CD4-positive, alpha-beta T cell treated with Interleukin-17A for 4 hours (primary cell): ENCODE measurements at places on chromosomes 4 and X.

DNA sequence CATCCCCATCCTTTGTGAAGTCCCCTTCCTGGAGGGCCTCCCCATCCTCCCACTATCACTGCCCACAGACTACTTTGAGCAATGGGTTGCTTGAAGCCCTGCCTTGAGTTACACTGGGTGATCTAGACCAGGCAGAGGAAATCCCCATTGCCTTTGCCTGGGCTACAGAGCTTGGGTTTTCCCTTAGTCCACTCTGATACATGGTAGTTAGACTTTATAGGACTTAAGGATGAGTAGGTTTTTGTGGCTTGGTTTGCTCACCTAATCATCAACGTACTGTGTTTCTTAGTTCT lies 56.6 kb downstream of the TMEM131L start:
- no peak for DNase-seq

DNA sequence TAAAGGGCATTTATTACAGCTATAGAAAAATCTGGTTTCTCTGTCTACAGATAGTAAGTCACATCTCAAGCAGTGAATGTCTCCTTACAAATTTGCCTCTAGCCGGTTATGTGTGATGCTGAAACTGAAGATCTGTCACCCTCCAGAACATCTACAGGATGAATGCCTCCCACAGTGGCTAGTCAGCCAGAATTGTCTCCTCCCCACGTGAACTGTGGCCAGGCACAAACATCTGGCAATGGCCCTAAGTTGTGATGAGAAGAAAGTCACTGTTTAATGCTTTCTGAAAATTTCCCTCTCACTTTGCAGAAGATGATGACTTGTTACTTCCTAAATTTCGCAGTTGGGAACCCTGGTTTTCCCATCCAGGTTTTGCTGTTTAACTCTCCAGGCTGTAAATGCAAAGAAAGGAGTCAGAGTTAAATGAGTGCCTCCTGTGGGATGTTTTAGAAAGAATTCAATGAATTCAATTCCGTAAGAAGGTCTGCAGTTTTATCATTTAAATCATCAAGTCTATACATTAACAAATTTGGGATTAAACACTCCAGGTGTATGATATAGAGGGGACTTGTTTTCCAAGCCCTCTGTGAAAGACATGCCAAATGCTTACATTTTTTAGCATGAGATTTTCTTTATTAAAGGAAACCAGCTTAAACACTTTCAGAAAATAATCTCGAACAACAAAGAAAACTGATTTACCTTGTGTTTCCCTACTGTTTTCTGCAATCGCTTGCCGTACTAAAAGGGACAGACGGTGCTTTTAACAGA lies 55.4 kb upstream of the TLR3 start:
- DNase-seq, result no peak

DNA sequence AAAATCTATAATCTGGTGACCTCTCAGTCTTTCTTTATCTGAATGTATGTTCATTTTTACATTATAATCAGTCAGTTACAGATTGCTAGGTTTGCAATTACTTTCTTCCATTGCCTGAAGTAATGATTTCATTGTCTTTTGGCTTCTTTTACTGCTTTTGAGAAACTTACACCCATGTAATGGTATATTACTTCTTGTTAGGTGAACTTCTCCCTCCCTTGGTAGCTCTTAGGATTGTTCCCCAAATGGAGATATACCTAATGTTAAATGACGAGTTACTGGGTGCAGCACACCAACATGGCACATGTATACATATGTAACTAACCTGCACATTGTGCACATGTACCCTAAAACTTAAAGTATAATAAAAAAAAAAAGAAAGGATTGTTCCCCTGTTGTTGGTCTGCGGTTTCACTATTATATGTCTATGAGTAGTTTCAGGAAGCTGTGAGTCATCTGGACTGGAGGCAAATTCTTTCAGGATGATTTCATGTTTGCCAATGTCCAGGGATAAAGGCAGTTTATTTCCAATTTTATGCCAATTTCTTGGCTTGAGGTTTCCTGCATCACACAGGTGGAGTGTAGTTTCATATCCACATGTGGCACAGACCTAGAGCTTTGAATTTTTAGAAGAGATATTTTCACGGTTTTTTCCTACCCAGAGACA lies 21.8 kb downstream of the SPANXC start:
- no peak for DNase-seq

DNA sequence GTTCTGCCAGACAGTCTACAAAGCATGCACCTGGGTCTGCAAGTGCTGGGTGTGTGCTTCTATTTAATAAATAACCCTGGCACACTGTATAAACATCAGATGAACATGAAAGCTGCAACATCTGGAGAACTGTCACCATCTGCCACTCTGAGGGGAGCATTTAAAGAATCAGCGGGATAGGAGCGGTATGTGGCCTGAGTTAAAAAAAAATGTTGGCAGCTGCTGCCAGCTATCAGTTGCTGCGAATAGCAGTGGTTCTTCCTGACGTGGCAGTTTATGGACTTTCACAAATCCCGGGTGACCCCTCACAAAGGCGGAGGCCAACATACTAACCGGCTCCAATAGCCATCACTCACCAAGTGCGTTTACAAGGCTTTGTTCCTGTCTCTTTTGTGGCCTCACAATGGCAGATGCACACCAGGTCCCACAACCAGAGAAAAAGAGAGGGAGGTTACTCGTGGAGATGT lies 95.1 kb downstream of the RASL11B start:
- no peak for DNase-seq

DNA sequence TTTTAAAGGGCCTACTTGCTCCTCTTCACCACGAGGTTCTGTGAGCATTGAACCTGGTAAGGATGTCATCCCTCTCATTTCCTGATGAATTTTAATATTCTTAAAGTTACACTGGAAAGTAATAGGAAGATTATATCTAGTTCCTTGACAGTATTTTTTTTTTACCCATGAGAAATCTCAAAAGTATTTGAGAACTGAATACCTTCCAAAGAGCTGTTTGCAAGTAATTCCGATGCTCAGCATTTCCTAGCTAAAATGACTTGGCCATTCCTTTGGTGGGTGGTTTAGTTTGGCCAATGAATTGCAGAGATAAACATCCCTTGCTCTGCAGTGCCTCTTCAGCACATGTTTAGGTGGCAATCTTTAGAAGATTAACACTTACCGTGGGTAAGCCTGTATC lies 110.2 kb upstream of the WDR1 start:
- DNase-seq, result no peak

DNA sequence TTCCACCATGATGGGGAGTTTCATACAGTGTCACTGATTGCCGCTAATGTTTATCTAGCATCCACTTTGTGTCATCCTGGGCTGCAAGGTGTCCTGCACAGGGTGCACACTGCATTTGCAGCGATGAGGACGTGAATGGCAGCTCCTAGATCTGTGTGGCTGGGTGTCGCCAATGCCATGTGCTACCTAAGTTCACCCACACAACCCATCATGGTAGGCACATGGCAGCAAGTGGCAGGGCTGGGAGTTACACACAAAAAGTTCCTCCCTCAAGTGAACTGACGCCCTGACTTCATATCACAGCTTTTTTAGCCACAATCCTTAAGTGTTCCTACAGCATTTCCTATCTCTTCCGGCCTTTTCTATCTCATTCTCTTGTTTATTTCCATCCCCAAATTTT lies 45.9 kb upstream of the SPRY1 start:
- no peak for DNase-seq

- DNase-seq, result no peak
Measured at GRCh38 chr4:184406958-184407391, 67.4 kb downstream of the IRF2 start.

DNA sequence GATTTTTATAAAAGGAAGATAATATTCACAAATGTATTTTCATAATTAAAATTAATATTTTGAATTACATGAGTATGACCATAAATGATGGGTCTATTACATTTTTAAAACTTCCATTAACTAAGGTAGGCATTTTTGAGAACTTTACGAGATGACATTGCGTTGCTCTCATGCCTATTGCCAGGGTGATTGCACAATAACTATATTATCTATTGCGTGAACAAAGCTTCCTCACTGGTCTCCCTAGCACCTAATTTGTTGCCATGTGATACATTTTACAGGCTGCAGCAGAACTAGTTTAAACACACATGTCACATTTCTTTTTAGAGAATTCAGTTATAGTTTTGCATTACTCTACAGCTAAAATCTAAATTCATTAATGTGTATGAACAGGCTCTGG lies 289.7 kb upstream of the GRID2 start:
- no peak for DNase-seq

GRCh38 chrX:115366535-115366934 lies 77.0 kb downstream of the LUZP4 start:
- DNase-seq, result no peak

DNA sequence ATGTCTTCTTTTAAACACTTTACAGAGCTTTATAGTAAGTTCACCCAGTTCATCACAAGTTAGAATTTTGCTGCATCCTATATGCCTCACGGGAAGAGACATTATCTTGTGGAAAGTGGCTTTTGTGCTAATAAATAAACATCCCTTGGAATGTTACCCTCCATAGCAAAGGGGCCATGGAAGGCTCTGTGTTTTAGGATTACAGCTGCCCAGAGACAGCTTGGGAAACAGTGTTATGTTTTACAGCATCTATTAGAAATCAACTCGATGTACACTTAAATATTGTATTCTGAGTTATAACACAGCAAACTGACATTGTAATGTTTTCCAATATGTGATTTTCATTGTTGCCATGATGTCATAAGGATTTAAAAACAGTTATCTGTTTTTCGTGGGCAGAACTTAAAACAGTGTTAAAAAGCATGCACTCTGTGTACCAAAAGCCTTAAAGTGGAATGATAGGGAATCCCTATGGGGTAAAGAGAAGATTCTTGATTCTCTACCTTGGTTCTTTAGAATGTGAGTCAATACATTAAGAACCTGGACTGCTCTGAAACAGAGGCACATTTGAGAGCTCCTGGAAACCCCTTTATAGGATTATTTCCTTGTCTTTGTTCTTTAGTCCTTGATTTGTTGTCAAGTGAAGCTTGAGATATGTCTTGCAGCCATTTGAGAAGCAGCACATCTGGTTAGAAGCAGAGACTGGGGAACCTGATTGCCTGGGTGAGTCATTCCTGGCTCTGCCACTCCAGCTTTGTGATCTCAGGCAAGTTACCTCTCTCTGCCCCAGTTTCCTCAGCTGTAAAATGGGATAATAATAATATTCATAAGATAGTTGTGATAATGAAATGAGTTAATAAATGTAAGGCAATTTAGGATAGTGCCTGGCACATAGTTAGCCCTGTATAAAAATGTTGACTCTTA lies 41.6 kb downstream of the ARHGAP10 start:
- no peak for DNase-seq

- no peak for DNase-seq
Measured at GRCh38 chrX:31893525-31893924, 821.7 kb upstream of the FTHL17 start.

DNA sequence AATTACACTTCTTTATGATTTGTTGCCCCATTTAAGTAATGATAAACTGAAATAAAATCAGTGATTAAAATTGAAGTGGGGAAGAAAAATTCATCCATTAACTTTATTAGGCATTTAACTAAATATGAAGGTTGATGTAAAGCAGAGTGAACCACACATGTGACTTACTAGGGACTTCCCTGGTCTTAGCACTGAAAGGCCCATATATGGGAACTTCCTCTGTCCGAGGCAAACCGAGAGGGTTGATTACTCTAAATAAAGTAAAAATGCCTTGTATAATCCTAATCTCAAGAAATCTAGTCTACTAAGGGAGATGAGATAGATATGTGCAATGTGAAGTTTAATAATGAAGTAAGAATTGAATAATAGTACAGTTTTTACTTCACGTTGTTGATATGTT lies 403.9 kb upstream of the RPS6KA3 start:
- no peak for DNase-seq

DNA sequence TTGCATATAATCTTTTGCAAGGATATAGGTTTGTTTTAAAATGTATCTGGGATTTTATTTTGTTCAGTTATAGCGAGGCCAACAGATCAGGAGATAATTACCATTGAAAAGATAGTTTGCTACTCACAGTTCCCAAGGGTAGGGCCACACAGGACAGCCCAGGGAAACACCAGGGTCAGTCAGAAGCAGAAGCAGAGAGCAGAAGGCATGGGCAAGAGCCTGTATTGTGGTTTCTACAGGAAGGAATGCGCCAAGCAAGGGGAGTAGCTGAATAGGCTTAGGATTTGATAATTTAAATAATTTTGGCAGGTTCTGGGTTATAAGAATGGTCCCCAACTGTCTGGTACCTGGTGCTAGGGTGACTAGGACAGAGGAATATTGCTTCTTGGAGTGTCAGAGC lies 61.6 kb downstream of the SYNPO2 start:
- DNase-seq, result no peak

GRCh38 chr4:37393321-37393720 lies 148.8 kb downstream of the NWD2 start:
- DNase-seq, result no peak

- DNase-seq, result no peak
Measured at GRCh38 chrX:70436343-70436742, 8.3 kb upstream of the DLG3 start.

DNA sequence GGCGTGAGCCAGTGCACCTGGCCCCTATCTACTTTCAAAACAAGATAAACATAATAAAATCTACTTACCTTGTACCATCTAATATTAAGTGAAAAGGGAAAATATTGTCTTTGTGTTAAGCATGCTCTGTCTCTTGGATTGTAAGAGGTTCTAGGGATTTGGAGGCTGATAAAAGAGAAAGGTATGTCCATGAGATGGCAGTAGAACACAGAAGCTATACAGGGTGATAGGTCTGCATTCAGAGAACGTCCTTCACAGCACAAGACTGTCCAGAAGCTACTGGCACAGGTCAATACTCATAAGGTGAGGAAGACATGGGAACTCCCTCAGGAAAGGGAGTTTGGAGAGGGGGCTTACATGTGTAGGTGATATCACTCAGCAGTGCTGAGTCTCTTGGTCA lies 135.5 kb downstream of the TMEM47 start:
- no peak for DNase-seq

- no peak for DNase-seq
Measured at GRCh38 chr4:7786040-7786439, 153.6 kb downstream of the AFAP1 start.

GRCh38 chr4:85963231-85963630 lies 396.6 kb downstream of the MAPK10 start:
- DNase-seq, result no peak

- no peak for DNase-seq
Measured at GRCh38 chrX:68598841-68599240, 48.6 kb upstream of the STARD8 start.

GRCh38 chr4:156473151-156473550 lies 498.4 kb downstream of the PDGFC start:
- no peak for DNase-seq

GRCh38 chr4:112648263-112649054 lies 11.5 kb downstream of the LARP7 start:
- DNase-seq, result no peak

GRCh38 chr4:172554588-172554987 lies 614.0 kb upstream of the GALNT7 start:
- no peak for DNase-seq
